Fibroblast of lung (primary cell): ENCODE measurements at places on chromosomes 4 and X. TPM values are rescaled to one million over a fixed set of nuclear protein-coding genes. Genes with fewer than 3 reads are reported as not detected.

SH3RF1 gene
- 10.5 and 13.0 TPM in 2 replicates for total RNA-seq

FGD1 gene
- 3.3 and 4.5 TPM in 2 replicates for total RNA-seq

CLDN2 gene
- total RNA-seq = not detected in 2 replicates

AVPR2 gene
- total RNA-seq = not detected in 2 replicates

ITM2A gene
- total RNA-seq = under 0.01 and 0.17 TPM in 2 replicates

SLC49A3 gene
- total RNA-seq = 3.9 and 5.1 TPM in 2 replicates

FOXP3 gene
- under 0.01 TPM in 1 of 2 replicates, not detected in the other for total RNA-seq

NAA11 gene
- total RNA-seq = not detected in 2 replicates

SPINK2 gene
- not detected in 2 replicates for total RNA-seq

UNC5C gene
- total RNA-seq = 2.0 and 3.9 TPM in 2 replicates

EPGN gene
- 0.26 TPM in 1 of 2 replicates, not detected in the other for total RNA-seq

SOD3 gene
- total RNA-seq = 16.7 and 34.8 TPM in 2 replicates

KANTR gene
- 3.9 and 7.1 TPM in 2 replicates for total RNA-seq

PCYT1B gene
- 0.17 and 0.51 TPM in 2 replicates for total RNA-seq

ADRA2C gene
- total RNA-seq = 0.26 and 0.33 TPM in 2 replicates

DNAAF6 gene
- total RNA-seq = not detected in 2 replicates

C4orf50 gene
- not detected in 2 replicates for total RNA-seq

FRAS1 gene
- 0.66 and 1.8 TPM in 2 replicates for total RNA-seq

SERTM2 gene
- under 0.01 TPM in 2 replicates for total RNA-seq

ZFP92 gene
- 0.17 and 0.26 TPM in 2 replicates for total RNA-seq

HSD17B13 gene
- total RNA-seq = under 0.01 and 0.17 TPM in 2 replicates

CNGA1 gene
- not detected in 2 replicates for total RNA-seq

GATB gene
- 16.9 and 20.8 TPM in 2 replicates for total RNA-seq

CT47B1 gene
- total RNA-seq = not detected in 2 replicates

CRMP1 gene
- total RNA-seq = 0.33 and 1.5 TPM in 2 replicates

GIMD1 gene
- total RNA-seq = not detected in 2 replicates

BEX5 gene
- not detected in 2 replicates for total RNA-seq

CC2D2A gene
- total RNA-seq = 26.5 and 30.9 TPM in 2 replicates

MAGEA4 gene
- total RNA-seq = not detected in 2 replicates

PAGE5 gene
- 0.66 TPM in 1 of 2 replicates, not detected in the other for total RNA-seq

USP17L17 gene
- total RNA-seq = not detected in 2 replicates

TKTL1 gene
- not detected in 2 replicates for total RNA-seq

TCEANC gene
- total RNA-seq = 4.6 and 7.3 TPM in 2 replicates

P2RY10 gene
- total RNA-seq = not detected in 2 replicates

UGT2B10 gene
- total RNA-seq = not detected in 2 replicates

SPACA5 gene
- total RNA-seq = not detected in 2 replicates

AR gene
- 8.0 and 15.0 TPM in 2 replicates for total RNA-seq

SNX12 gene
- total RNA-seq = 50.3 and 80.8 TPM in 2 replicates

SYTL4 gene
- 4.6 and 8.8 TPM in 2 replicates for total RNA-seq

PPP1R3F gene
- total RNA-seq = 6.8 and 10.8 TPM in 2 replicates

FAT4 gene
- 9.0 and 17.8 TPM in 2 replicates for total RNA-seq

KLF8 gene
- total RNA-seq = 1.0 and 3.0 TPM in 2 replicates

SAGE1 gene
- not detected in 2 replicates for total RNA-seq

GCNA gene
- total RNA-seq = 2.3 and 2.8 TPM in 2 replicates

MAGEC2 gene
- 0.17 TPM in 1 of 2 replicates, not detected in the other for total RNA-seq

TMEM255A gene
- total RNA-seq = under 0.01 TPM in 2 replicates

HSFX1 gene
- total RNA-seq = 0.51 and 0.66 TPM in 2 replicates

RRH gene
- total RNA-seq = under 0.01 TPM in 2 replicates

CXCL10 gene
- under 0.01 and 0.33 TPM in 2 replicates for total RNA-seq

ARHGEF6 gene
- total RNA-seq = 20.5 and 30.1 TPM in 2 replicates

ELOVL6 gene
- 8.7 and 15.0 TPM in 2 replicates for total RNA-seq

ZNF732 gene
- 0.26 and 0.33 TPM in 2 replicates for total RNA-seq

CXCL8 gene
- 1.3 TPM in 2 replicates for total RNA-seq
